ENCODE measurements at places on chromosomes 13 and 19.

DNA sequence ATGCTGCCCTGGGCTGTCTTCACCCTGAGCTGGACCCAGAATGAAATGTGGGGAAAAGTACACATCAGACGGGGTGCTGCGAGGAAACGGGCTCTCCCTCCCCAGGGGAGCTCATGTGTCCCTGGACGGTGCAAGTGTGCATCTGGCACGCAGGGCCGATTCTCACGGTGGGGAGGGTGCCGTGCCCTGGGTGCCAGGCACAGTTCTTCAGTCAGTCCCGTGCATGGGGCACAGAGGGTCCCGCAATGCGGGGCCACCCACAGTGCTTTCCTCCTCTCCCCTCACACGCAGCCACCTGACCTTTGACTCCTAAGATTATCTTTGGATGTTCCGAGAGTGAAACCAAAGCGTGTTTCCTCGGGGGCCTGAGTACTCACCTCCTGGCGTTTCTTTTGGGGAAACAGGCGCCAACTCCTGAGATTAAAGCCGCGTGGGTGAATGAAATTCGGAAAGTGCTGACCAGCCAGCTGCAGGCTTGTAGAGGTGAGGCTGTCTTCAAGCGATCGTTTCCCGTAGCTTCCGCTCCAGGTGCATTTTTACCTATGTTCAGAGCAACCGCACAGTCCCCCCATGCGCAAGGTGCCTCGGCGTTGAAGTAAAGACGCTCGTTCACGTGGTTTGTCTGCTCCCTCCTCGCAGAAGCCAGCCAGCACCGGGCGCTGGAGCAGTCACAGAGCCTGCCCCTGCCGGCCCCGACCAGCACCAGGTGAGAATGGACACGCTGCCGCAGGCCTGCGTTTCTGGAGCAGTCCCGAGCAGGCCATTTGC, 17.5 kb upstream of the F7 start:
- no peak for DNase-seq

- DNase-seq, result no peak
Measured at GRCh38 chr19:40639638-40639982, 38.4 kb downstream of the LTBP4 start.

DNA sequence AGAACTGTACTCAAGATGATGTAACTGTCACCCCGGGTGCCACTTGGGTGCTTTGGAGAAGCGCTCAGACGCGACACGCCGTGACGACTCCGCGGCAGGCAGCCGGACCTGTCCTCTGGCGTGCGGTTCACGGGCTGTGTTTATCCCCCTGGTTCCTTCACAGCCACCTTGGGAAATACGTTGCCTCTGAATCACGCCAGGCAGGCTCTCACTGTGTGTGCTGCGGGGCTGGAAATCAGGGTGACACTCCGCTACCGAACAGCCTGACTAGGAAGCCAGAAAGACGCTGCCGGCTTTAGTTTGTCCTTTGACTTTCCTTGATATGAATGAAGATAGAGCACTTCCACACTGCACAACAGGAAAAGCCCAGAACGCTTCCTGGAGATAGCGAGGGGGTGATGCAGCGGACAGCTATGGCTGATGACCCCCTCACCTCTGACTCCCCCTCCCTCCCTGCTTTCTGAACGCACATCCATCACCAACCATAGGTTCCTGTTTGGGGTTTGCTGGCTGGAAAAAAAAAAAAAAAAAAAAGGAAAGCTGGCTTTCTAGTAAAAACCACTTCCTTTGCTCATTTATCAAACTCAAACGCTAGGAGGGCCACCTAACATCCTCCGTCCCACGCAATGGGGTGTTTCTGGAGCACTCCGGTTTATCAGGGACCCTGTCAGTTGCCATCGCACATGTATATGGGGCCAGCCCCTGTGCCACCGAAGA, 3.7 kb upstream of the GP6 start:
- no peak for DNase-seq

GRCh38 chr13:98821372-98822224, 69.1 kb upstream of the SLC15A1 start:
- peak; percentile 33 for DNase-seq

DNA sequence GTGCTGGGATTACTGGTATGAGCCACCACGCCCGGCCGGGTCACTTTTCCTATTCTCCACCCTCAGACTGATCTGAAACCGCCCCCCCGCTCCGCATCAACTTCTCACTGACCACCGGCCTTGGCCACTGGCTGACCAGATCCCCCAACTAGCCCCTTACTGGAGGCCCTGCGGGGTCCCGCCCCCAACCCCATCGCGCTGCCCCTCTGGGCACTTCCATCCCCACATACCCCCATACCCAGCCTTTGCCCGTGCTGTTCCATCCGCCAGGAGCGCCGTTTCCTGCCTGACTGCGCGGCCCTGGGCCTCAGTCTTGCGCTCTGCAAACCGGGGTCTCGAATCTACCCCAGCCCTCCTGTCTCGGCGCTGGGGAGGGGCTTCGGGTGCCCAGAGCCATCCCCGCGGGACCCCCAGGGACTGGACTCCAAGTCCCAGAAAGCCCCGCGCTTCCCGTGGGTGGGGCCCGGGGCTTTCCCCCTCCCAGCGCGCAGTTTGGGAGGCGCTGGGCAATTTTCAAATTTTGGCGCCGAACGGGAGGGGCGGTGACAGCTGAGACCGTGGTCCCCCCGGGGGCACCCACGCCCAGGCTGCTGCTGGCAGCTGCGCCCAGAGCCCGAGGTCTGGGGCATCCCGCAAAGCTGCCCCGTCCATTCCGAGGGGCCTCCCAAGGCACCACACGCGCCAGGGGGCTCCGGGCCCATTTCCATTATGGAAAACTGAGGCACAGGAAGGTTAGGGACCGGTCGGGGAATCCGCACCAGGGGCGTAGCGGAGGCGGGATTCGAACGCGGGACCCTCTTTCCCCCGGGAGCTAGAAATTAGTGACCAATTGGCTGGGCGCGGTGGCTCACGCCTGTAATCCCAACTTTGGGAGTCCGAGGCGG, 5.2 kb upstream of the LMNB2 start:
- DNase-seq, result peak; percentile 85

DNA sequence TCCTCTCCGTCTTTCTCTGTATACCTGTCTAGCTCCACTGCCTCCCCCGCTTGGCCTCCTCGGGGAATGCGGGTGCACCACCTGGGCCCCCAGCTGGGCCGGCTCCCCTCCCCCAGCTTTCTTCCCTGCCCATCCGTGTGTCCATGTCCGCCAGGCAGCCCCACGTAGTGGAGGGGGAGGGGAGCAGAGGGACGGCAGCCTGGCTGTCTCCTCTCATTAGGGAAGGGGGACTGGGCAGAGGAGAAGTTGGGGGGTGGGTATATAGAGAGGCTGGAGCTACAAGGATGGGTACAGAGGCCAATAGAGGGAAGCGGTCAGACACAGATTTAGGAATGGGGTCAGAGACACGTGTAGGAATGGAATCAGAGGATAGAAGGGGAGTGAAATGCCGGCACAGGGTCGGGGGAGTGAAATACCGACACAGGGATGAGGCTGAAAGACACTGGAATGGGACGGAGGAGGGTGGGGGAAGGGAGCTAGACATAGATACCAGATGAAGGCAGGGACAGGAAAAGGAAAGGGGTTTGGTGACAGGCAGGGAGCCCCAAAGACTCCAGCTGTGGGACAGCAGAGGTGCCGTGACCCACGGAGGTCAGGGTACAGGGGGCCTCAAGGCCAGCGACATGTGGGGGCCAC, 2.8 kb downstream of the NECTIN2 start:
- no peak for DNase-seq

- DNase-seq, result peak; percentile 98
Measured at GRCh38 chr19:42254850-42255765, at the start of gene ERF. Gene ERF (minus strand): TSS chr19:42255128. CDS start chr19:42254999, 129 bp downstream.

GRCh38 chr19:48907671-48908070, 7.6 kb downstream of the NUCB1 start:
- DNase-seq, result no peak

- DNase-seq, result no peak
Measured at GRCh38 chr19:30064348-30064699, 122.3 kb downstream of the URI1 start.

DNA sequence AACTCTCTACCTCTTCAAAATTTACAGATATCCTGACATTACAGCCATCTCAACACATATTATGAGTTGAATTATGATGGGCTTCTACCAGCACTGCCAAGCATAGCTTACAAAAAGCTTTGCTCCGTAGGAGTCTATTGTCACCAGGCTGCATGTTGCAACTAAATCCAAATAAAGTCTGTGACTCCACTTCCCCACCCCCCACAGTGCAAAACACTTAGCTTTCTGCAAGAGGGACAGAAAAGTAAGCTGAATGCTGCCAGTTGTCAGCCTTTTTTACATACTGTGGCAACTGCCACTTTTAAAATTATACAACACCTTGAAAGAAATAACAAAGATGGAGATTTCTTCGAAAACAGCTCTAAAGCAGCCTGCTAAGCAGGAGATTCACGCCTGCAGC, 189.1 kb downstream of the FGF14 start:
- no peak for DNase-seq

DNA sequence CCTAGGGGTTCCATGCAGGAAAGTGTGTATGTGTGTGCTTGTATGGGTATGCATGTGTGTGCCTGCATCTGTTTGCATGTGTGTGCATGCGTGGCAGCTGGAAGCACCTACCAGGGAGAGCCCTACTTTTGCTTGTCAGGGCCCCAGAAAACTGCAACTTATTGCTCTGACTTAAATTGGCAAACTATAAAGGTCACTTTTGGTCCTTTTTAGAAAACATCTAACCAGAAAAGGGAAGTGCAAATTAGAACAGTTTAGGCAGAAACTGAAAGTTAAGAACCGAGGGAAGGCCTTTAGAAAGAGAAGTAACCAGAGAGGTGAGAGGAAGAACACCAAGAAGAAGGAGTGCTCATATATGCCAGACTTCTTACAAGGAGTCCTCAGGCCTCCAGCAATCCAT, 32.5 kb downstream of the DLEU7 start:
- DNase-seq, result no peak

DNA sequence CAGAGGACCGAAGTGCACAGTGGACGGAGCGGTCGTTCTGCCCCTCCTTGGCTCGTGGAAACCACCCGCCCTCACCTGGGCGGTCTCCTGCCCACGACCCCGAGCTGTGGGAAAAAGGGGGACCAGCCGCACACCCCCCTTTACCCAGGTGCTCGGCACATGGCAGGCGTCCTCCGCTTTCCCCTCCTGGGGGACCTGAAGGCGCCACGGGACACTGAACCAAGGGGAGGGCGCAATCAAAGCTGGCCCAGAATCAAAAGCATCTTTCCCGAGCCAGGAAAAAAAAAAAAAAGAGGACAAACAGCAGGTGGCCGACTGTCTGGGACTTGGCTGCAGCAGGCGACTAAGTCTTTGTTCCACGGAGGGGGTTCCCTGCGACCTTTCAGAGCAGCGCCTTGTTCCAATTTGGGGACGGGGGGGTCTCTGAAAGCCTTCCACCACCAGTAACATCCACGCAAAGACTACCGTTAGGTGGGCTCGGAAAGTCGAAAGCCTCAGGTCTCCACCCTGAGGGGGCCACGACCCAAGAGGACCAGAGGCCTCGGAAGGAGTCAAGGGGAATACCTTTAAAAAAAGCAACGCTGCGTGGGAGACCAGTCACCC, 1.1 kb downstream of the MBD3 start:
- DNase-seq, result no peak

DNA sequence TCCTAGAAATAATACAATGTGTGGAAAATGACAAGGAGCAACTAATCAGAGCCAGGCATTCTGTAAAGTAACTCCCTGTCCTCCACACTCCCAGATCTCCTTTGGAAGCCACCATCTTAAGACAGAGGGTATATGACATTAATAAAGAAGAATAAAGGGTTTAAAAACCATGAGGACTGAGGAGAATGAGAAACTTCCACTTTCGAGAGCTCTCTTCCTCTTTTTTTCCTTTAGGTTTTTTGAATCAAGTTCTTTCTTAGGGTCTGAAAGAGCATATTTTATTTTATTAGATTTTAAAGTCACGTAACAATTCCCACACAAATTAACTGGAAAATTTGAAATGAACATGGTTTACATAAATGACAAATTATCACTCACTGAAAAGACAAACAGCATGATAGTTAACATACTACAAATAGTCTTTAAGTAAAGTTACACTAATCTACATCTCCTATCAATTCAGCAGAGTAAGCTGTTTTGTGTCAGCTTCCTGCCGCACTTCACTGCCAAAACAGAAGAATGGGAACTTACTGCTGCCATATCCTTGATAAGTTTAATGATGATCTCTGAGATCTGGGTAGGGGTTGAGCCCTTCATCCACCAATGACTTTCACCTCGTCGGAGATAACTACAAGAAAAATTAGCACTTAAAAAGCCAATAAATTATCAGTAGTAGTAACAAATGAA, 38.6 kb upstream of the FBXL3 start:
- DNase-seq, result no peak

- peak; percentile 26 for DNase-seq
Measured at GRCh38 chr19:41030651-41031050, 39.6 kb downstream of the CYP2B6 start.

- DNase-seq, result peak; percentile 57
Measured at GRCh38 chr19:48342841-48343540, 17.6 kb downstream of the EMP3 start.

GRCh38 chr13:61700181-61700580, 284.5 kb upstream of the PCDH20 start:
- DNase-seq, result no peak

DNA sequence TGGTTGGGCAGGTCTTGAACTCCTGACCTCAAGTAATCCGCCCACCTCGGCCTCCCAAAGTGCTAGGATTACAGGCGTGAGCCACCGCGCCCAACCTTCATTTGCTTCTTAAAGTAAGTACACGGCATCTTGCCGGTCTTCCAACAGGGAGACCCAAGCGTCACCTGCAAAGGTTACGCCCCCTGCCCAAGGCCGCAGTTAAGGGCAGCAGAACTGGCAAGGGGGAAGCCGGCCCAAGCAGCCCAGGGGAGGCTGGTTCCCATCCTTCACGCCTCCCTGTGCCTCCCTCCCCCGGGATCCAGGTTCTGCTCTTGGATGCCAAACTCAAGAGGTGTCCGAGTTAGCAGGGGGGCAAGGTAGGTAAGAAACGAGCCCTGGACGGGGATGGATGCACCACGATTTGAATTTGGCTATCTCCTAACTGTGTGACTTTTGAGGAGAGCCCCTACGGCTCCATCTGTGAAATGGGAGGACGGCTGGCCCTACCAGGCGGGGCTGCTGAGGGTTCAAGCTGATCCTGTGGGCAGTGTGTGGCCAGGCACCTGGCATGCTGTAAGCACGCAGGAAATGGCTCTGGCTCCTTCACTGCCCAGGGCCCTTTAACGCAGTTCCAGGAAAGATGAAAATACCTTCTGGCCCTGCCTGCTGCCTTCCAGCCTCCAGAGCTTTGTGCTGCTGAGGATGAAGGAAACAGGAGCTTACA, 9.0 kb downstream of the RFX1 start:
- no peak for DNase-seq

GRCh38 chr13:33017323-33017929, 1.2 kb downstream of the KL start:
- DNase-seq, result peak; percentile 69

Measured in A549 (cell line).